ENCODE measurements at places on chromosomes 11 and 22.

GRCh38 chr11:14898355-14898754 lies 6.3 kb upstream of the CYP2R1 start:
- DNase-seq, result no peak

DNA sequence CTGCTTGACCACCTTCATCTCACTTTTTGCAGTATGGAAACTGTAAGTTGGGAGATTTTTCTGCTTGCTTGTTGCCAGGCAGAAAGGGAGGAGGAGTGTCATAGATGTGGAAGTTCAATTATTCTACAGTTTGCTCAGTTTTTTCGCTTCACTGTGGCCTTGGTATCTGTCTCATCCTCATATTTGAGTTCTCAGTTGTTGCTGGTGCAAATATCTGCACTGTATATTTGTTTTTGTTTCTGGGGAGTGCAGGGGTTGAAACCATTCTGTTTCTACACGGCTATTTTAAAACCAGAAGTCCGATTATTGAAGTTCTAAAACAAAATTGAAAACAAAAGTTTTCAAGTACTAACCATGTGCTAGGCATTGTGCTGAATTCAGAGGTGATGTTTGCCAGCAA lies 153.4 kb downstream of the JRKL start:
- no peak for DNase-seq

DNA sequence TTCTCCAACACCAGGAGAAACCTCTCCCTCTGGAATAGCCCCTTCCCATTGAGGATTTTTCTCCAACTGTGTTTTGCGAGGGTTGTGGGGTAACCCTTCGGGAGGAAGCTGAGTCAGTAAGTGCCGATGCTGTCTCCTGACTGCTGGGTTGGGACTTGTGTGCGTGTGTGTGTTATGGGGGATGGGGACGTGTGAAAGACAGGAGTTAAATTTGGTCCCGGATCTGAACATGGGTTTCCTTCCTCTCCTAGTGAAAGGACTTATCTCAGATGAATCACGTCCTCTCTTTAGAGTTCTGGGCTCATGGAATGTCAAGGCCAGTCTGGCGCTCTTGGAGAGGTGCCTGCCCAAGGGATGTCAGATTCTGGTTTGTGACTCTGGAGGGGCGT lies 33.3 kb downstream of the KIAA1671 start:
- no peak for DNase-seq

GRCh38 chr22:18970948-18971315 lies 34.8 kb upstream of the PRODH start:
- no peak for DNase-seq

DNA sequence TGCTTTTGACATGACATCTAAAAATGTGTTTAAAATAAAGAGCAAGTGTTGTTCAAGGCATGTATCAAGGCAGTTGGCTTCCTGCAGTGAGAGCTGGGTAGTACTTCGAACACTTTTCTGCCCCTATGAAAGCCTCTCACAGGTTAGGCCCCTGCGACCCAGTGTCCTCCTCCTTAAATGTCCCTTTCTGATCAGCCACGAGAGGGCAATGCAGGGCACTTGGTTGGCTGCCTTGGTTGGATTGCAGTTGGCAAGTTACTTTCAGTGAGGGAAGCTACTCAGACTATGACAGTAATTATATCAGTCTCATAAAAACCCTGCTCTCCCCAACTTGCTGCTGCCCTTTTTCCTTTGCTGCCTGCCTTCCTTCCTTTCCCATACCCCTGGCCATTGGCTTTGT lies 743.8 kb downstream of the NTM start:
- DNase-seq, result no peak

GRCh38 chr11:68574308-68574707 lies 110.0 kb upstream of the GAL start:
- no peak for DNase-seq

GRCh38 chr11:75907906-75908527 lies 93.0 kb downstream of the UVRAG start:
- DNase-seq, result no peak

DNA sequence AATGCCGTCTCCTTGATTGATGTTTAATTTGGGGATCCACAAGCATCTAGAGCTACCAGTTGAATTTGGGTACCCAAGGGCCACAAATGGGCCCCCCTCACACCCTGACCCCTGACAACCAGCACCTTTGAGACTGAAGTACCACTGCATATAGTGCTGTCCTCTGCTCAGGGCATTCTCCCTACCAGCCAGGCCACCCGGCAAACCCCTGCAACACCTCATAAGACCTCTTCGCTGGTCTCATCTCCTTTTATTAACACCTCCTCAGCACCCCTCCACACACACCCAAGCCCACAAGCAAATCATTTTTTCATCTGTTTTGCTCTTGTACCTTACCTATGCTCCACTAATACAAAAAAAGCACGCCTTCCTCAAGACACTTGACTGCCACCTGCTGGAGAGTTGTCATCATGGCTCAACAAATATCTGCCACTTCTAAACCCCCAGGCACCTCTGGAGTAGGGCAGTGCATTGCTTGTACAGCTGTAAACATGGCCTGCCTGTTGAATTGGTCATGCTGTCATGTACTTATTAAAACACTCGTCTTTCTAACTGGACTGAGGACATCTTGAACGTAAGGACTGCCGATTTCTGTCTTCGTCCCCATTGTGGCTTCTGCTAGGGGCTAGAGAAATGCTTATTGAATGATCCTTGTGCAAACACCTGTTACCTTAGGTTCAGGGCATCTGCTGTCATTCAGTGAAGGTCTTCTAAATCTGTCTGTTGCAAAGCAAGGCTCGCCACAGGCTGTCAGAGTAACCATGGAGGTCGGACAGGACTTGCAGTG lies 66.5 kb downstream of the BMAL1 start:
- DNase-seq, result peak; percentile 60

Data from activated T-helper 2 cell treated with anti-CD3 and anti-CD28 coated beads, Interferon-gamma antibody, Interleukin-2, Interleukin-4, amounts not matched to agents 10 μg/mL and 5 μg/mL and 100 μg/mL, durations not matched to agents 14 hours and 24 hours and 36 hours (primary cell).